ENCODE measurements at places on chromosomes 7 and 10.

- no peak for DNase-seq
These were observed 4.1 kb downstream of the KCNIP2 start for GRCh38 chr10:101839416-101840063.

DNA sequence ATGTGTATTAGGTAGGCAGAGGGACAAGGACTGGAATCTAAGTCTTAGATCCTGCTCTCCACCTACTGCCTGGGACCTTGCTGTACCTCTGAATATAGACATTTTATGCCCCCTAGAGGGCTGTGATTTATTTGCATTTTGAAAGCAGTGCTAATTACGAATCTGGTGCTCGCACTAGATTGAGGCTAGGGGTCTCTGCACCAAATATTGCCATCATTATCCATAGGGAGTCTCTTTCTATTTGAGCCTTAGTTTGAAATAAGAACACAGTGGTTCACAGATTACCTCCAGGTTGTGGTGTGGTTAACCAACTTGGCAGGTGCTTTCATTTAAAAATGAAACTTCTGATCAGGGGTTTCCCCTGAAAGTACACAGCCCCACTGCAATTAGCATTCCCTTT lies 41.8 kb downstream of the CNNM1 start:
- DNase-seq = no peak

- DNase-seq = no peak
These were observed 453.4 kb upstream of the CELF2 start for GRCh38 chr10:10564081-10564794.

DNA sequence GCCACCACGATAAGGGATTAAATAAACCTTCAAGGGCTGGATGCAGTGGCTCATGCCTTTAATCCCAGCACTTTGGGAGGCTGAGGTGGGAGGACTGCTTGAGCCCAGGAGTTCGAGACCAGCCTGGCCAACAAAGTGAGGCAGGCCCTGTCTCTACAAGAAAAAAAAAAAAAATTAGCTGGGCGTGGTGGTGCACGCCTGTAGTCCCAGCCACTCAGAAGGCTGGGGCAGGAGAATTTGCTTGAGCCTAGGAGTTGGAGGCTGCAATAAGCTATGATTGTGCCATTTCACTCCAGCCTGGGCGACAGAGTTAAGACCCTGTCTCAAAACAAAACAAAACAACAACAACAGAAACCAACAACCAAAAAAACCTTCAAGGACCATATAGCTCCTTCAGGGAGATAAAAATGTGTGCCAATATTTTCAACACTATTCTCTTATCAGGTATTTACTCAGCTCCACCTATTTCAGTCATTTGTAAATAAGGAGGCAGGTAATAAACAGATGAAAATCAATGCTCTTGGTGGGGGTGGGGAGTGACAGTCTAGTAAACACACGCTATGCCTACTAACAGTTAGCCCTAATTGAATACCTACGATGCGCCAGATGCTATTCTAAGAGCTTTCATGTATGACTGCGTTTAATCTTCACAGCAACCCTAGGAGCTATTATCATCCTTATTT lies 13.2 kb downstream of the BAIAP2L1 start:
- DNase-seq = no peak

DNA sequence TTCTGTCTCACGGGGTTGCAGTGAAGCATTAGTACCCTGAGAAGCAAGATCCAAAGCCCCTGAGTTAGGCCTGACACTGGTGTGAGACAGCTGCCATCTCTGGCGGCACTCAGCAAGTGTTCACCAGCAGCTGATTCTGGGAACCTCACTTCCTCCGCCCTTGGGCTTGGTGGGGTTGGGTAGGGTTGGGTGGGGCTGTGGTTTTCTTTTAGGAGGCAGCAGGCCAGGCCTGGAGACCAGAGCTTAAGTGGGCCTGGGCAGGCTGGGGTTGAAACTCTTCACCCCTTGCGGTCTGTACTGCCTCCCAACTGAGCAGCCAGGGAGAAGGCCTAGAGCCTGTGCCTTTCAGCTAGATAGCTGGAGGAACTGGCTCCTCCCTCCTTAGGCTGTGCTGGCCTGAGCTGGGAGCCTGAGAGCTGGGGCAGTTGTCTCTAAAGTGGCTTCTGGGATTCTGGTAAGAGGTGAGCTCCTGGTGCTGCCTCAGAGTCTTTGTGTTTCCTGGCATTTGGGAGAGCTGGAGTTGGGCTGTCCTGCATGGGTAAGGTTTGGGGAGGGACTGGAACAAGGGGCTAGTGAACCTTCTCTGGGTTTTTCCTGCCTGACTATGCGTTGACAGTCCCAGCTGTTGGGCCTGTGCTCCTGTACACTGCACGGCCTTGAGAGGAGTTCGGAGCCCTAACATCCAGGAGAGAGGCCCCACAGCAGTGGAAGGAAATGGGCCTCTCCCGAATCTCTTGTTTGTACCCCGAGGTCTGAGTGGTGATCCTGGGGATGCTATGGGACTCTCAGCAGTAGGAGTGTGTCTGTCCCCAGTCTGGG lies 5.1 kb downstream of the TSPAN14 start:
- peak; percentile 36 for DNase-seq

GRCh38 chr10:110354322-110354766 lies 49.6 kb upstream of the SMNDC1 start:
- DNase-seq = peak; percentile 71

DNA sequence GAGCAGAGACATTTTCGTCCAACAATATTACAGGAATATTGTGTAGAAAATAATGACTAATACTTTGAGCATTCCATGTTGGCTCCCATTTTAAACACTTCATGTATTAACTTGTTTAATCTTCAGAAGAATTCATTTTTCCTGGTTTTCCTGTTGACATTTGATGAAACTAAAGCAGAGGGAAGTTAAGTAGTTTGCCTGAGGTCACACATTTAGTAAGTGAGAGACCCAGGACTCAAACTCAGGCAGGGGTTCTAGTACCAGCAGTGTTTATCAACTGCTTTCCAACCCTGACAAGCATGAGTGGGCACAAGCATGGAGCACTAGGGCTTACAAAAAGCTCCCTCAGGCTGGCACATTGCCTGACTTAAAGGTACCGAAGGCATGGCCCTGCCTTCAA lies 719.1 kb downstream of the AUTS2 start:
- no peak for DNase-seq

- no peak for DNase-seq
These were observed 72.9 kb upstream of the PODXL start for GRCh38 chr7:131629217-131629882.
